Kidney (tissue), 22 donors: ENCODE measurements at places on chromosomes 3 and 15. TPM values are rescaled to one million over a fixed set of nuclear protein-coding genes. Genes with fewer than 3 reads are reported as not detected.

Gene TICRR
- not detected for polyA plus RNA-seq

DNA sequence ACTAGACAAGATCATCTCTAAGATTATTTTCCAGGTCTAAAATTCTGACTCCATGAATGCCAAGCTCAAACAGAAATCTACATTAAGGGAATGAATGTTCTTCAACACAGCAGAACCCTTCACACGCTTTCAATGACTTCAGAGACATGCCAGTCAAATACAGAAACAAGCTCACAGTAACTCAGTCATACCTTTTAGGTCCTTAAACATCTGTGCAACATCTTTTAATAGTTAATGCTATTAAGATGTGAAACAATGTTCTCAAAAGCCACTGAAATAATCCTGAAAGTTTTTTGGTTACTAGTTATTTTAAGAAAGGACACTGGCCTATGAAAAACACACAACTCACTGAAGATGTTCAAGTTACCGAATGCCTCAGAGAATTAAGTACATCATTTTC lies 2.5 kb downstream of the DLG1 start:
- no peak for DNase-seq

DNA sequence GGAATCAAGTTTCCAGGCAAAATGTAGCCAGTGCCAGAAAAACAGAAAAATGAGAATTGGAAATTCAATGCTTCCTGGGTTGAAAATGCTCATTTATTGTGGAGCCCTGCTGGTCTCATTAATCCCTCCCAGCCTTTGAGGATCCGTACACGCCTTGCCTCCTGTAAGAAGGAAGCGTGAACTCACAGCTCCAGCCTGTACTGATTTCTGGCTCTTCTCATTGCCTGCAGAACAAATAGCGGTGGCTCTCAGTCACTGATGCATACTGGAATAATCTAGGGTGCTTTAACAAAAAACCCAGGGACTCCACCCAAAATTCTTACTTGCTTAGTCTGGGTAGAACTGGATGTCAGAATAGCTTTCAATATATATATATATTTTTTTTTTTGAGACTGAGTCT lies 29.3 kb upstream of the SLC24A5 start:
- DNase-seq, result no peak

Gene EPHA6
- not detected for polyA plus RNA-seq

DNA sequence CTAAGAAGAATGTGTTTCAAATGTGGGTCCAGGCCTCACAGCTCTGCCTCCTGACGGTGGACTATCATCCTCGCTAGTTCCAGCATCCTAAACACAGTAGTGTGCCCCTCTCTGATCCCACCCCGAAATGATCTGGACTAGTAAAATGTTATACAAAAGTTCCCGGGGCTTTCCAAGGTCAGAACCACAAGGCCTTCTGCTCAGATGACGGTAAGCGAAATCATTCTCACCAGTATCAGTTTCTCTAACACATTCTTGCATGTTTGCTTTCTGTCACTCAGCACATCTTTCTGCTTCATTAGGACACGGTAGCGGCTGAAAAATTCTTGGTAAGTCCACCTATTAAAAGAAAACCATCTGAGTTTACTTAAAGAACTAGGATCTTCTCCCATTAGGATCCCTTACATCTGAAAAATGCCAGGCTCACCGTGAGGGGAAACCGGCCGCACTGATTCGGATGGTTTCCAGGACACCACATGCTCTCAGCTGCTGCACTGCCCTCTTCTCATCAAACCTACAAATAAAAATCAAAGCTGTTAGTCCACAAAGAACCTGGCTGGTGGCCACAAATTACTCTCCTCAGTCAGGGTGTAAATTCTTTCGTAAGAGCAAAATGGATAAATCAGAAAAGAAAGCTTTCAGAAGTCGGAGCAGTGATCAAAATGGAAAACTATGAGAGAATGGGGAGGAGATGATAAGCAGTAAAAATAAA lies 83.9 kb upstream of the MYO5C start:
- no peak for DNase-seq

DNA sequence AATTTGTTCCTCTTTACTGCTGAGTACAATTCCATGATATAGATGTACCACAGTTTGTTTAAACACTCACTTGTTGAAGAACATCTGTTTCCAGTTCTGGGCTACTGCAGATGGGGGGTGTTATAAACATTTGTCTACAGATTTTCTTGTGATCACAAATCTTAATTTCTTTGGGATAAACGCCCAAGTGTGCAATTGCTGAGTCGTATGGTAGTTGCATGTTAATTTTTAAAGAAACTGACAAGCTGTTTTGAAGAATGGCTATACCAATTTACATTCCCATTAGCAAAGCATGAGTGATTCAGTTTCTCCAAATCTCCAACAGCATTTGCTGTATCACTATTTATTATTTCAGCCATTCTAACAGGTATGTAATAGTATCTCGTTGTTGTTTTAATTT lies 242.0 kb upstream of the MRPL3 start:
- DNase-seq, result no peak

DNA sequence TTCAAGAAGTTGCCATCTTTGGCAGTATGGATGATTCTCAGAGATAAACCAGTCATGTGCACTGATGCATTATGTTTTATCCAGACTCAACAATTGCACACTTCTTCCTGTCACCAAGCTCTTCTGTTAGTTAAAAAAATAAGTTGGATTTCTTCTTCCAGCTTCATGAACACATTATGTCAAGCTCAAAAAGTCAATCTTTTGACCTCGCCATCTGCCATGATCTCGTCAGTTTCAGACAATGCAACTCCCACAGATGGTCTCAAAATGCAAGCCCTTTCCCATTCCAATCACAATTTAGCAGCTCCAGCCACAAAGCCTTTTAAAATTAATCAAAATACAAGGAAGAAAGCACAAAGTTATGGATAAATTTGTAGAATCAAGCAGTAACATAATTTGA lies 42.8 kb downstream of the TFDP2 start:
- no peak for DNase-seq

DNA sequence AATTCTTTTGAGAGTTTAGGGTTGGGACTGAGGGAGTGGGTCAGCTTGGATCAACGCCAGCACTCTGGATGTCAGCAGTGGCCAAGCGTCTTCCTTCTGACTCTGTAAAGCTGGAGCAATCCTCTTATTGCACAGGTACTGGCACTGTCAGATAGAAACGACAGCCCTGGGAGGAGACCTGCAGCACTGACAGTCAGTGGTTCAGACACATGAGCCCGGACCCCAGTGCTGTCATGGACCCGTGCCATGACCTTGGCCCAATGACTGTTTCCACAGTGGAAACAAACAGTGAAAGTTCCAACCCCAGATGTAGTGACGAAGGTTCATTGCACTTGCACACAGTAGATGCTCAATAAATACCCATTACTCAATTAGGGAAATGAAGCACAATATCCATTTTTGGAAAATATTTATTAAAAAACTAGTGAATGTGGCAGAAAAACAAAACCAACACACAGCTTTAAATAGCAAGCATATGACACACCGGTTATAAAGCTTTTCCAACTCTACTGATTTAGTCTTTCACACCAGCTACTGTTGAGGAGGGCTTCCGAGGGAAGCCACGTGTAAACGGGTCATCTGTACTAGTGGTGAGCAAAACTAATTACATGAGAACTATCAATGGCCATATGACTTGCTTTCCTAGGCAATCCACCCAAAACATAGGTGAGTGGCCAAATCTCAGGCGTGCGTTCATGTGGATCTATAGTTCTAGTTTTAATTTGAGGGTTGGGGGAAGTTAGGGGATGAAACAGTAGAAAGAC lies 22.1 kb downstream of the SIAH2 start:
- no peak for DNase-seq

- DNase-seq, result no peak
These were observed 3.4 kb downstream of the TMEM212 start for GRCh38 chr3:171846597-171846996.

Gene WHAMM
- 4.0 TPM for polyA plus RNA-seq

DNA sequence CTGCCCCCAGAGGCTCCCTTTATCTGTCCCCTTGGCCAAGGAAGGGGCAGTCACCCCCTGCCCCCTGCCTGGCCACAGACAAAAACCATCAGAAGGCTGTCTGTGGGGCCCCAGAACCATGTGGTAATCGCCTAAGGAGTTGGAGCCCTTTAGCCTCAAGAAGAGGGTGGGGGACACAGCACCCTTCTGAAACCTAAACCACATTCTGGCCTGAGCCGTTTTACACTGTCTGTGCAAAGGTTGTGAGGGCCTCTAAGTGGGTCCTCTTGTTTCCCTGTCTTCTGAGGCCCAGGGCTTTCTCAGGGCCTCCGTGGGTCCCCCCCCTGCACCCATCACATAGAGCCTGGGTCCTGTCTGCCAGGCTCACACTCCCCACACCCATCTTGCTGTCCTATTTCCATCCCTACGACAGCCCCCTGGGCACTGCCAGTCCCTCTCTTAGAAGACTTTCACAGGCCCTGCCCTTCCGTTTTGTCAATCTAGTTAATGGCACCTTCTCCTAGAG lies 17.9 kb upstream of the RPUSD3 start:
- DNase-seq, result no peak

GRCh38 chr3:100641471-100642032 lies 32.2 kb downstream of the ADGRG7 start:
- DNase-seq, result peak; percentile 16

Gene CSPG4
- 4.4 TPM for polyA plus RNA-seq

- DNase-seq, result no peak
These were observed 216.1 kb downstream of the SLCO3A1 start for GRCh38 chr15:92069308-92070250.

Gene ACTR8
- polyA plus RNA-seq, result 20.4 TPM

DNA sequence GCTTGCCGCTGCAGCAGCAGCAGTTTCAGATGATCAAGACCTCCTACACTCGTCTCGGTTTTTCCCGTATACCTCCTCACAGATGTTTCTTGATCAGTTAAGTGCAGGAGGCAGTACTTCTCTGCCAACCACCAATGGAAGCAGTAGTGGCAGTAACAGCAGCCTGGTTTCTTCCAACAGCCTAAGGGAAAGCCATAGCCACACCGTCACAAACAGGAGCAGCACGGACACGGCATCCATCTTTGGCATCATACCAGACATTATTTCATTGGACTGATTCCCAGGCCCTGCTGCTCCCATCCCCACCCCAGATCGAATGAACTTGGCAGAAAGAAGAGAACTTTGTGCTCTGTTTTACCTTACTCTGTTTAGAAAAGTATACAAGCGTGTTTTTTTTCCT lies 17.6 kb downstream of the CALML4 start:
- DNase-seq, result no peak

Gene CGNL1
- polyA plus RNA-seq, result 62.0 TPM

Gene PGBD4
- polyA plus RNA-seq, result 0.90 TPM

Gene SUCNR1
- polyA plus RNA-seq, result 16.3 TPM

DNA sequence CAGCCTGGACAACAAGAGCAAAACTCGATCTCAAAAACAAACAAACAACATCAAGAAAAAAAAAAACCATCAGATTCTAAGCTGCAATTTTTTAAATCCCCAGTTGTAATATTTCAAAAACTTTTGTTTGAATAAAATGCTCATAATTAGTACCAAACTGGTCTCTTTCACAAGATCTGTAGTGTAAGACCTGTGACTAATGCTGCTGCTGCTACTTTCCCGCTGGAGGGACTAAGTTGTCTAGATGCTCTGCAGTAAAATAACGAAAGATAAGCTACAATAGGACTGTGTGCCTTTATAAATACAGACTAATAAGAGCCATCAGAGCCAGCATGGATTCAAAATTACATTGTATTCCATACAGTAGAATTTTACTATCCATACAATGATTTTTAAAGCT lies 45.4 kb downstream of the TM4SF4 start:
- no peak for DNase-seq

DNA sequence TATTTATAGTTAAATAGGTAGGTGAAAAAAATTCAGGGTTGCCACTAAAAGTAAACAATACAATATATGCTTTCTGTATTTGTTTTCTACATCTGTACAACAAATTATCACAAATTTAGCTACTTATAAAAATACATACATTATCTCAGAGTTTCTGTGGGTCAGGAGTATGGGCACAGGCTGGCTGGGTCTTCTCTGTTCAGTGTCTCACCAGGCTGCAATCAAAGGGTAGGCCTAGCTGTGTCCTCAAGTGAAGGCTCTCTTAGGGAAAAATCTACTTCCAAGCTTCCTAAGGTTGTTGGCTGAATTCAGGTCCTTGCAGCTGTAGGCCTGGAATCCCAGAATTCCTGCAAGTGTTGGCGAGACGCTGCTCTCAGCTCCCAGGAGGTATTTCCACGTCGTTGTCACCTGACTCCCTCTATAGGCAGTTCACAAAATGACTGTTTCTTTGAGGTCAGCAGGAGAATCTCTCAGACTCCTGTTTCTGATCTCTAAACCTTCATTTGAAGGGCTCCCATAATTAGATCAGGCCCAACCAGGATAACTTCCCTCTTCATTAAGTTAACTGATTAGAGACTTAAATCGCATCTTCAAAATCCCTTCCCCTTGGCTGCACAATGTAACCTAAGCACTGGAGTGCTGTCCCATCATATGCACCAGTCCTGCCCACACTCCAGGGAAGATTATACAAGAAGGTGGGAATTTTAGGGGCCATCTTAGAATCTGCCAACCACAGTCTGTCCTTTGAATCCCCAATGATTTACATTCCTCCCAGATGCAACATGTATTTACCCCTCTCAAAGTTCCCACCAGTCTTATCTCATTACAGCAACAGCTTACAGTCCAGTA lies 296.6 kb downstream of the SUCLG2 start:
- no peak for DNase-seq
